ENCODE measurements at places on chromosomes 5 and 9. TPM values are rescaled to one million over a fixed set of nuclear protein-coding genes. Genes with fewer than 3 reads are reported as not detected.

- peak; percentile 90 for DNase-seq
Measured at GRCh38 chr5:80967500-80968181, 7.5 kb downstream of the RASGRF2 start.

DNA sequence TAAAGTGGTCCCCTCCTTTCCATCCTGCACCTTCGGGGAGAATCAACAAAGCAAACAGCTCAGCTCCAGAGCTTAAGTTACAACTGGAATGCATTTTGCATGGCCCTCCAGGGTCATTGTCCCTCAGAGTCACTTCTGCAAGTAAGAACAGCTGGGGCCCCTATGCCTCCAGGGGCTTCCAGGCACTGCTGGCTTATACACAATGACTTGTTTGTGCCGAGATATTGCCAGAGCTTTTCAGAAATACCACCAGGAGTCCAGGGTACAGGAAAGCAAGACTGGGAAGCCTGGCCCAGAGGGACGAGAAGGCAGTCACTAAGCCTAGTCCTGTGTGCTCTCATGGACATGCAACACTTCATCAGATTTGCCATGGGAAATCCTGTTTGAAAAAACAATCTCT, 11.3 kb downstream of the FRMD3 start:
- no peak for DNase-seq

DNA sequence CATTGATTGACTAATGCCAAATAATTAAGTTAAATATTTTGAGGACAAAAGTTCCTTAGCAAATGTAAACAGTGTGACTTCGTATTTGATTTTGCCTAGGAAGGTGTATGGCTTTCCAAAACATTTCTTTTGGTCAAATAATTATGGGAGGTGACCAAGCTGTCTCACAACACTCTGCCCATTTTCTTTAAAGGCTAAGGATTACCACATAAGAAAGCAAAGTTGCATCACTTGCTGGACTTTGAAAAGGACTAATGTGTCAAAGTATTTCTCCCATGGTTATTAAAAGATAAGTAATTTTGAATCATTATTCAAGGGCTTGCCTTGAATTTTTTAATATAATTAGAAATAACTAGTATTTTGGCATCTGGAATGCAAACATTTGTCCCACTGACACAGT, 74.7 kb downstream of the HAPLN1 start:
- peak; percentile 74 for DNase-seq

DNA sequence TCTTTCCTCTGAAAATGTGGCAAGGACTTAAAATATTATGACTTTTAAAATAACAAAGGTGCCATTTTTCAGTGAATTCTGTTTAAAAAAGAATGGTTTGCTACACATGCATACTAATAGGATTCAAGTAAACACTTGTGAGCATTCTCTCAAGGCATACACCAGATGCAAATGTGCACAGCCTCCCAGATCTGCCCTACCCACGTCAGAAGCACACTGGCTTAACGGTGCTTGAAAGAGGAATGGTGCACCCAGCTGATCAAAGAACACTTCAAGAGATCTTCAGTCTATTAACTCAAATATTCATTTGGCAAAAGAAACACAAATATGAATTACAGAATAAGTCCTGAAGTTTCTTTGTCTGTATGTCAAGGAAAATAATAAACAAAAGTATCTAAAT, 15.8 kb downstream of the GABRB2 start:
- no peak for DNase-seq

DNA sequence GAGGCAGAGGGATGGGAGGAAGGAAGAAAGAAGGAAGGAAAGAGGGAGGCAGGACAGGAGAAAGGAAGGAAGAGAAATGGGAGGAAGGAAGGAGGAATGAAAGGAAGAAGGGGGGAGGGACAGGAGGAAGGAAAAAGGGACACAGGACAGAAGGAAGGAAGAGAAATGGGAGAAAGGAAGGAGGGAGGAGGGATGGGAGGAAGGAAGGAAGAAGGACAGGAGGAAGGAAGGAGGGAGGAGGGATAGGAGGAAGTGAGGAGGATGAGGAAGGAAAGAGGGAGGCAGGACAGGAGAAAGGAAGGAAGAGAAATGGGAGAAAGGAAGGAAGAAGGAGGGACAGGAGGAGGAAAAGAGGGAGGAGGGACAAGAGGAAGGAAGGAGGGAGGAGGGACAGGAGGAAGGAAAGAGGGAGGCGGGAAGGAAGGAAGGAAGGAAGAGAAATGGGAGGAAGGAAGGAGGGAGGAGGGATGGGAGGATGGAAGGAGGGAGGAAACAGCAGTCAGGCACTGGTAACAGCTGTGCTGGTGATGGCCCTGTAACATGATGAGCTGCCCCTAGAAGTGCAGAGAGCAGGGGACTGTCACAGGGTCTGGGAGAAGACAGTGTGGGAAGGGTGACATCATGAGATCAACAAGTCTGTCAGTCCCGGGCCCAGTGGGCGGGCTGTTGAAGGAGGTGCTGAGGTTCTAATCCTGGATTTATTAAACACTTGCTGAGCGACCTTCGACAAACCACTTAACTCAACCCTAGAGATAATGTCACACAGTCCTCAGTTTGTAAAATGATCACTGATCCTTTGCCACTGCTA, 10.7 kb upstream of the IRX1 start:
- DNase-seq, result no peak

DNA sequence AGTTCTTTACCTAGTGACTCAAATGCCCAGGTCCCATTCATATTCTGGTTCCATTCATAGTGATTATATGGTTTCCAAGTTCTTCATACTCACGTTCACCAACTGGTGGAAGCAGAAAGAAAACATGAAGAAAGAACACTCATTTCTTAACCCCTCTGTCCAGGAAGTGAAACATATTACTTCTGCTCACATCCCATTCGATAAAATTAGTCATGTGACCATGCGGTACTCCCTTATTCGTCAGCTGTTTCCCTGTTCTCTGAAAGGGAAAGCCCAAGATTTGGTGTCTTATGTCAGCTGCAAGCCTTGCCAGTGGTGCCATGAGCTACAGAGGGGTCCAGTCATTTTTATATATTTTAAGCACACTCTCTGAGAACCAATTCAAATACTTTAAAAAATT, 387.0 kb upstream of the DMAC1 start:
- DNase-seq, result no peak

- DNase-seq, result no peak
Measured at GRCh38 chr9:33472171-33472880, 1.4 kb downstream of the NOL6 start.

DNA sequence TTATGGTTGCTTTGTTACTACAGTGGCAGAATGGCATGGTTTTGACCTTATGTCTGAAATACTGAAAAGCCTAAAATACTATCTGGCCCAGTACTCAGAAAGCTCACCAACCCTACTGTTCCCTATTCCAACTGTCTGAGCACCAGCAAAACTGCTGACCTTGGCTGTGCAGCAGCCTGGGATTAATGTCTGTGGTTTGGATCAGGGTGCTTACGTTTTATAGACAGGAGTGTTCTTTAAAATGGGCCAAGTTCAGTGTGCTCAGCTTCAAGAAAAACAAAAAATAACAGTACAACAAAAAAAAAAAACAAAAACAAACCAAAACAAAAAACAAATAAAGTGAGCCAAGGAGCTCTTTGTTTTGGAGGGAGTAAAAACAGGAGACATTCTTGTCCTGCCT, 36.4 kb downstream of the SLC28A3 start:
- DNase-seq, result peak; percentile 77

TLX3 gene
- not detected for total RNA-seq

SH2D3C gene
- total RNA-seq, result 0.43 TPM

GPR150 gene
- 0.43 TPM for total RNA-seq

POLR1E gene
- total RNA-seq, result 29.0 TPM

ASPN gene
- 1.6 TPM for total RNA-seq

C5 gene
- 2.3 TPM for total RNA-seq

PCDHGB5 gene
- total RNA-seq, result 25.0 TPM

UQCRQ gene
- total RNA-seq, result 179 TPM
